ENCODE measurements at places on chromosomes 4 and X.

GRCh38 chr4:37678624-37679023 lies 7.6 kb downstream of the RELL1 start:
- DNase-seq: no peak

DNA sequence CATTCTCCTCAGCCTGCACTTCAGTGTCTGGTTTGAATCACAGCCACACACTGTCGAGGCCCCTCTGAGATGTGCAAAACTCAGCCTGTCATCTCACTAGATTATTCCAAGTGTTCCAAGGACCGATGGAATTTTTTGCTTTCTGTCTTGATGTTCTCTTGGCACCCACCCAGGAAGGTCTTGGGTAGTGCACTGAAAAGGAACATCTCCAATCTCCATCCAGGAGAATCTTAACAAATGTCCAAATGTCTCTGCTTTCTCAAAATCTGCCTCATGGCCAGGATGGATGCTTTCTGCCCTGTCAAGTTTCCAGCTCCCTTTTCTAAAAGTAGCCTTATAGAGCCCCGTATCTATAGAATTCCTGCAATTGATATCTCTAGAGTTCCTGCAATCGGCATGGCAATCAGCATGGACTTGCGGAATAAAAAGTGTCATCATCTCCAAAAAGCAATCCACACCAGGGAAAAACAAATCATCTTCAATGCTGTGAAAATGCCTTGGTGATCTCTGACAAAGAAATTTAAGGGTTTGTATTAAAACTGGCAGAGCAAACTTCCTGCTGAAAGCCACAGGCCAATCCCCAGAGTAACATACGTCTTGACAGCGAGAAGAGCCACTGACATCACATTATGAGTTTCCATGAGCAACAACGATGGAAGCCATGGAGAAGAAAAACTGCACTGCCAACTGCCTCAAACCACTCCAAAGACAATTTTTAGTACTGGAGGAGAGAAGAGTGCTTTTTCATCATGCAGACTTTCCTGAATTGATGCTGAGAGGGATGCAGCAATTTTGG lies 215.3 kb upstream of the FAM9B start:
- no peak for DNase-seq

DNA sequence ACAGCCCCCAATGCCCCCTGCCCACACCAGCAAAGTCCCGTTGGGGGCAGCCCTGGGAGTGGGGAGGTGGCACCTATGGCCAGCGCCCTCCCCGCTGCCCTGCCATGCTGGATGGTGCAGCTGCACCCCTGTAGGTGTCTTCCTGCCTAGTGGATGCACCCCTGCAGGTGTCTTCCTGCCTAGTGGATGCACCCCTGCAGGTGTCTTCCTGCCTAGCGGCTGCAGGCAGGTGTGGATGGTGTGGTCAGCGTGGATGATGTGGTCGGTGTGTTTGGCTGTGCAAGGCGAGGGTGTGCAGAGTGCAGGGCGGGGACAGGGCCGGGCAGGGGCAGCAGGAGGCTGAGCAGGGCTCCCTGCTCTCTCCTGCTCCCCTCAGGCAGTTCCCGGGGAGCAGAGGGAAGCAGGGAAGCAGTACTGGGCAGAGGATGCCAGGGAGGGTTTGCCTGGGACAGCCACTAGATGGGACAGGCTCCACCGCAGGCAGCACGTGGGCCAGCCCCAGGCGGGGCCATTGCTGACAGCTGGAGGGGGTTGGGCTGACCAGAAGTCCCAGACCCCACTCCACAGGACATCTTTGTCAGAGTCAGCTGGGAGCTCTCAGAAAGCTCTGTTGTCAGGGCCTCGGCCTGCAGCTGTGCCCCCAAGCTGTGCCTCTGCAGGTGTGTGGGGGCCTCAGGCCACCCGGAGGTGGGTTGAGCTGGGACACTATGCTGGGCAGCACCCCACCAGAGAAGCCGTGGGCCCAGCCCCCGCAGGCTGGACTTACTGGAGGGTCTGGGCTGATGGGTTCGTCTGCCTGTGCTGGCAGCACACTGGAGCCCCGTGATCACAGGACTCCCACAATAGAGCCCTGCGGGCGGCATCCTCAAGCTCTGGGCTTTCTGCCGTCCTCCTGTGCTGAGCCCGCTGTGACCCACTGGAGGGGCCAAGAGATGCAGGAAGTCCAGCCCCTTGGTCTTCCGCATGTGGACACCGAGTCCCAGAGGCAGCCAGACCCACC lies 23.7 kb downstream of the DOK7 start:
- DNase-seq: no peak

DNA sequence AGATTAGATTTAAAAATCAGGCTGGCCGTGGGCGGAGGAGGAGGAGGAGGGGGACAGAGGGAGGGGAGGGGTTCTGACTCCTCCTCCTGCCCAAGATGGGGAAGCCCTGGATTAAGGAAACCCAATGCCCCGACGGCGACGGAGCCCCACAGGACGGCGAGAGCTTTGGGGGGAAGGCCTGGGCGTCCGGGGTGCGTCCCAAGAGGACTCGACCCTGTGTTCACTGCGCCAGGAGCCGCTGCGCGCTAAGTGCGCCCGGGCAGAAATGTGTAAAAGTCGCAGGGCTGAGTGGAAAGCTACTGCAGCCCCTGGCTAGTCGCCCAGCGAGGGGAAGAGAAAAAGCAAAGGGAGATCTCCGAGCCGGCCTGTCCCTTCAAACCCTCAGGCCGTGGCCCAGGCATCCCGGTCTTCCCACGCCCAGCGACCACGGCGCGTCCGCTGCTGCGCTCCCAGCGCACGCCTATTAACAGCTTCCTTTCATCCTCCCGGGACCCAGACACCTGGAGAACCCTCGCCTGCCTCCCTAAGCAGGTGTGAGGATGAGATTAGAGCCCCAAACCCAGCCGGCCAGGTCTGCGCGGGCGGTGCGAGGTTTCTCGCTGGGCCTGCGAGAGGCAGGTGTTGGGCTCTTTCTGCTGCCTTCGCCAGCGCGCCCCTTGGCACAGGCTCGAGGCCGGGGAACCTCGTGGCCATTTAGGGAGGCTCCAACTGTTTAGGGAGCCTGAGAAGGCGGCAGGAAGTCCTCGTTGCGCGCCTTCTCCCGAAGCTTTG lies 1.4 kb upstream of the RPS6KA3 start:
- peak; percentile 16 for DNase-seq

- no peak for DNase-seq
These were observed 547.0 kb upstream of the LCORL start for GRCh38 chr4:18568600-18568999.

- peak; percentile 18 for DNase-seq
These were observed 43.3 kb downstream of the SPCS3 start for GRCh38 chr4:176363072-176363471.

GRCh38 chr4:78780093-78780492 lies 3.9 kb downstream of the BMP2K start:
- no peak for DNase-seq

- no peak for DNase-seq
These were observed 87.3 kb downstream of the PRSS12 start for GRCh38 chr4:118265312-118266144.

DNA sequence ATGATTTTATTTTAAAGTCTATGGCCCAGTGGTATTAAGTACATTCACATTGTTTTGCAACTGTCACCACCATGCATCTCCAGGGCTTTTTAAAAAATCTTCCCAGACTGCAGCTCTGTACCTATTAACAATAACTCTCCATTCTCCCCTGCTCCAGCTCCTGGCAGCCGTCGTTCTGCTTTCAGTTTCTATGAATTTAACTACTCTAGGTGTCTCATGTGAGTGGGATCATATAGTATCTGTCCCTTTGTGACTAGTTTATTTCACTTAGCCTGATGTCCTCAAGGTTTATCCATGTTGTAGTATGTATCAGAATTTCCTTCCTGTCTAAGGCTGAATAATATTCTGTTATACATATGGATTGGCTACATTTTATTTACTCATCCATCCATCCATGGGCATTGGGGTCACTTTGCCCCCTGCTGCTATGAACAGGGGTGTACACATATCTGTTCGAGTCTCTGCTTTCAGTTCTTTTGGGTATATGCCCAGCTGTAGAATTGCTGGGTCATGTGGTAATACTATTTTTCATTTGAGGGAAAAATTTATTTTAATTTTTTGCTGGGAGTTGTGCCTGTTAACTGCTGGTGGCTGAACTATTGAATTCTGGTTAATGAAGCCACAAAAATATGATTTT lies 131.3 kb downstream of the ARHGAP10 start:
- DNase-seq: no peak

DNA sequence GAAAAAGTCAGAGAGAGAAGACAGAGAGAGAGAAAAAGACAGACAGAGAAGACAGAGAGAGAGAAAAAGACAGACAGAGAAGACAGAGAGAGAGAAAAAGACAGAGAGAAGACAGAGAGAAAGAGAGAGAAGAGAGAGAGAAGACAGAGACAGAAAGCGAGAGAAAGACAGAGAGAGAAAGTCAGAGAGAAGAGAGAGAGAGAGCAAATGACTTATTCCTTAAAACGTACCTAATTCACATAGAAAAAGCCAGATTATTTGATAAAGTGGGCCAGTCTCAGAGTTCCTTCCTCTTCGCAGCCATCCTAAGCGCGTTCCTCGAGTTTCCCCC lies 7.4 kb upstream of the SHOX start:
- DNase-seq: no peak

- peak; percentile 83 for DNase-seq
These were observed 115.7 kb upstream of the FAT1 start for GRCh38 chr4:186839122-186840037.

GRCh38 chr4:2860391-2861348 lies 17.0 kb downstream of the ADD1 start:
- peak; percentile 56 for DNase-seq

DNA sequence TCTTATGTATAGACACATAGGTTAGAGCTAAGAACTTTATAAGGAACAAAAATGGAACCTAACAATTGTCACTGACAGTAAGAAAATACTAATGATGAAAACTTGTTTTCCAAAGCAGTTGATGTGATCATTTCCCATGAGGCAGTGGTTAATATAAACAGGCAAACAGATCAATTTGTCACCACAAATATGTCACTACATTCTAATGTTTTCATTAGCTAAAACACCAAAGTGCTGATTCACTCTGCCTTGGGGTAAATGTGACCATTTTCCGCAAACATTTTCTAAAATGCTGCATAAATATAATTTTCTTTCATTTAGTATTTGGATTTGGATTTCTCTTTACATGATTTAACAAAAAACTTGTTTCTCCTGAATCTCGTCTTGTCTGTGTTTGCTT lies 408.9 kb upstream of the CTSO start:
- peak; percentile 54 for DNase-seq

DNA sequence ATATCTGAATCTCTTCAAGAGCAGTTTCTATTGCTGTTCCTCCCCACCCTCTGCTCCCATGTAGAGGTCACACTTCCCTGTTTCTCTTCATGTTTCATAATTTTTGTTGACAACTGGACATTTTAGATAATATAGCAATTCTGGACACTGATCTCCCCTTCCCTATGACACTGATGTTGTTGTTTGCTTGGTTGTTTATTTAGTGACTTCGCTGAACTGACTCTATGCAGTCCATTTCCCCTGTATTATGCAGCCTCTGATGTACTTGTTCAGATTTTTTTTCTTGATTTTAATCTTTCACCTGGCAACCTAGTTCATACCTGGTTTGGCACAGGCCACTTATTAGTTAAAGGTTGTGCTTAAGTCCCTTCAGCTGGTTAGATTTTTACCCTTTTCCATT lies 29.2 kb downstream of the CLDN2 start:
- DNase-seq: no peak

DNA sequence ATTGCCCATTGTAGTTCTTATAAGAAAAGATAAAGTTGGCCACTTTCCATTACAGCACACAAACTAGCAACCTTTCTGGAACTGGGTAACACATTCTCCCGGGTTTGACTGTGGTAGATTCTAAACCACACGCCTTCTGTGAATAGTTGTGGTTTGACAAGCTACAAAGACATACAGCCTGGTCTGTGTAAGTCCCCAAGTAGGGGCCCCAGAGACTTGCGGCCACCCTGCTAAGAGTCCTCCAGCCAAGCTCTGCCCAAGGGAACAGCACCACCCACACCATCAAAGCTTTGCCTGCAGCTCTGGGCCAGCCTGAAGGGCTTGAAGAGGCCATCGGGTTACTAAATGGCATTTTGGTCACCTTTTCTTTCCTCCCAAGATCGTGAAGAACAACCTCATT lies 203.4 kb downstream of the MAML3 start:
- DNase-seq: peak; percentile 90

GRCh38 chrX:48530736-48531135 lies 8.8 kb upstream of the TBC1D25 start:
- peak; percentile 56 for DNase-seq

DNA sequence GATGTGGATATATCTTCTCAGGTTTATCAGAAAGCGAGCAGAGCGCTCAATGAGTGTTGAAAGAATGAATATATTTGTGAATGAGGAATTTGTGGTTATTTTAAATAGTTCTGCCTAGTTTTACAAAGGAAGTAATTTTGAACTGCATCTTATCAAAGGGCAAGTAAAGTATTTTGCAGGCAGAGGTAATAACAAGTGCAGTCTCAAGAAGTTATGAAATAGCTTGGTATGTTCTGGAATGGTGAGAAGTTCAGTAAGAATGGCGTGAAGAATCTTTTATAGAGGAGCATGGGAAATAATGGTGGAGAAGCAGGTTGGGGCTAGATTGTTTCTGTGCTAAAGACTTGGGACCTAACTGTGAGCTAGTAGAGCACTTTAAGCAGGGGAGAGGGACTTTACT lies 10.9 kb downstream of the TMA16 start:
- DNase-seq: peak; percentile 65

DNA sequence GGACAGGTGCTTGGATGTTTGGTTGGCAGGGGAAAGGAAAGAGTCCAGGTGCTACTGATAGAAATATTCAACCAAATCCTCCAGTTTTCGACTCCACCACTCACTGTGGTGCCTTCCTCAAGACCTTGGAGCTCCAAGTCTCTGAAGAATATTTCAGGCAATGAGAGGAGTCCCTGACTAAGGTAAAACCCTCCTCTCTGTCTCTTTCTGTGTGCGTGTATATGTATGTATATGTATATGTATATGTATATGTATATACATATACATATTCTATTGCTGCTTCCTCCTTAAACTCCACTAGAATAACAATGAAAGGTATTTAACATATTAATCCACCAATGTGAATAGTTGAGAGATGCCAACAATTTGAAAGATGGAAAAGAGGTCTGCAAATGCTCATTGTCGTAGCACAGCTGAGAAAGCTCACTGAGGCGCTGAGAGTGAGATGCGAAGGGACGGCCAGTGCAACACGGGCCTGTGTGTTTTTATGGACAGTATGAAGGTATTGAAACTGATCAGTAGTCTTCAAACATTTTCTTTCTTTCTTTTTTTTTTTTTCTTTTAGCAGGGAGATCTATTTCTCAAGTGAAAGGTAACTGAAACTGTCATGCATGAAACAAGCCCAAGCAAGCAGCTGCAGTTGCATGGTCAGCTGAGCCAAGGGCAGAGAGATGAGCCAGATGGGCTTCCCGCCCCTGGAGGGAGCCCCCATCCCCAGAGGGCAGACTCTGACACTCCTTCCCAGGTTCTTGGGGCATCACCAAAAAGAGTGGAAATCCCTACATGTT lies 41.1 kb upstream of the HS3ST1 start:
- no peak for DNase-seq

All from astrocyte (in vitro differentiated cells and primary cell).